ENCODE measurements at places on chromosomes 2 and 18.

GRCh38 chr18:28905509-28905908 is 728.6 kb upstream of the CDH2 start:
- peak; percentile 5 for DNase-seq

- peak; percentile 48 for DNase-seq
Observed at GRCh38 chr18:64037812-64038414, 68.0 kb downstream of the SERPINB8 start.

- peak; percentile 1 for DNase-seq
Observed at GRCh38 chr18:25724121-25724520, 366.3 kb downstream of the SS18 start.

DNA sequence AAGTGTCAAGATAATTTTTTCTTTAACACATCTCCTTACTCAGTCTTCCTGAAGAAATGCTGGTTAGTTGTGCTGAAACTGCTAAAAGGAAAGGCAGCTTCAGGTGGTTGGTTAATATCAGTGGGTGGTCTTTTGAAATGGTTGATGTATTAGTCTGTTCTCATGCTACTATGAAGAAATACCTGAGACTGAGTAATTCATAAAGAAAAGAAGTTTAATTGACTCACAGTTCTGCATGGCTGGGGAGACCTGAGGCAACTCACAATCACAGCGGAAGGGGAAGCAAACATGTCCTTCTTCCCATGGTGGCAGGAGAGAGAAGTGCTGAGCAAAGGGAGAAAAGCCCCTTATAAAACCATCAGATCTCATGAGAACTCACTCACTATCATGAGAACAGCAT is 125.9 kb upstream of the CYRIA start:
- no peak for DNase-seq

DNA sequence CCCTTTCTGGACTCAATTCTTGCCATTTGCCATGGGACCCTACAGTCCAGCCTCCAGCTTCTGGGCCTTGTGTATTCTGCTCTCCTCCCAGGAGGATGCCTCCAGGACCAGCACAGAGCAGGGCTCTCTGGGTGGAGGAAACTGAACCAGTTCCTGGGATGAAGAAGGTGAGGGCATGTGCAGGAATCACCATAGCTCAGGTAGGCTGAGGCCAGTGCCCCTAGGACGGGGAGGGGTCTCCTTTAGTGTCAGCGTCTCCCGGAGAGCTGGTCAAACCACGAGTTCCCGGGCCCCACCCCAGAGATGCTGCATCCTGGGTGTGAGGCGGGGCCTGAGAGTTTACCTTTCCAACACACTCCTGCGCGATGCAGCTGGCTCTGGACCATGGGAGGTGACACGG is 5.8 kb upstream of the PRELID3A start:
- DNase-seq = no peak

- DNase-seq = peak; percentile 65
Observed at GRCh38 chr2:102615620-102616436, 3.5 kb upstream of the SLC9A2 start.

GRCh38 chr2:7774481-7774880 is 857.3 kb downstream of the RNF144A start:
- no peak for DNase-seq

DNA sequence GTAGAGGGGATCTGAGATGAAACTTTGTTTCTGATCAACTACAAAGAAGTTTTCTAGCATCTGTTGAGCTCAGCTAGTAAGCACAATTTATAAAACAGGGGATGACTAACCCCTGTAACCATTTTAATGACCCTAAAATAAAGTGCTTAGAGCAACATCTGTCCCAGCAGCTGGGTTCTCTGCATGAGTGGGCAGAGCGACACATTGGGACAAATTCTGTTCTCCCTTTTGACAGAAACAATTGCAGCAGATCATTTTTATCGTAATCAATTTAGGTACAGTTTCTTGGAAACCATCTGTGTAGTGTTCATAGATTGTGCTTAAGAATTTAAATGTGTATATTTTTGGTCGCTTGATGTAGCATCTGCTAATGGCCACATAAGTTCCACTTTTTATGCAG is 678.0 kb downstream of the RNF144A start:
- DNase-seq = no peak

DNA sequence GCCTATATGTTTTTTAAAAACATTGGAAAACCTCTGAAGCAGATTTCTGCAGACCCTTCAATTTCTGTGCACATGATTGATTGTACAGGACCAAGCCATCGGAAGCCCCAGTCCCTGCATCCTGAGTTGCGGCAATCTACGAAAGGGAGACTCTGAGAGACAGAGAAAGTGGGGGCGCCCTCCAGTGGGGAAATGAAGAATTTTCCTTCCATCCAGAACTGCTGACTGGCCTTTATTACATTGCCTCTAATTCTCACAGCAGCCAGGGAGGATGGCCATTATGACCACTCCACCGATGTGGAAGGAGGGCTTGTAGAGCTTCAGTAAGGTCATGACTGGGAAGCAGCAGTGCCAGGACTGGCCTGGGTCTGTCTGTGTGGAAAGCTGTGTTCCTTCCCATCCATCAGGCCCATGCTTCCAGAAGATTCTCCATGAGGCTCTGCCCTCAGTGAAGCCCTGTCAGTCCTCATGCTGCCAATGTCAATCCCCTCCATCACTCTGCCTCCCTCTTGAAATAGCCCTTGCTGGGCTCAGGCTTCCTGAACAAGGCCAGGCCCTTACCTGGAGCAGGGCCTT is 20.0 kb upstream of the RESP18 start:
- peak; percentile 70 for DNase-seq

Measured in ACHN (cell line).